ENCODE measurements at places on chromosomes 12 and 14.

GRCh38 chr14:73877790-73878189, 8.9 kb upstream of the ZNF410 start:
- DNase-seq: no peak

- DNase-seq: no peak
Observed at GRCh38 chr12:2290091-2290490, 237.3 kb downstream of the CACNA1C start.

DNA sequence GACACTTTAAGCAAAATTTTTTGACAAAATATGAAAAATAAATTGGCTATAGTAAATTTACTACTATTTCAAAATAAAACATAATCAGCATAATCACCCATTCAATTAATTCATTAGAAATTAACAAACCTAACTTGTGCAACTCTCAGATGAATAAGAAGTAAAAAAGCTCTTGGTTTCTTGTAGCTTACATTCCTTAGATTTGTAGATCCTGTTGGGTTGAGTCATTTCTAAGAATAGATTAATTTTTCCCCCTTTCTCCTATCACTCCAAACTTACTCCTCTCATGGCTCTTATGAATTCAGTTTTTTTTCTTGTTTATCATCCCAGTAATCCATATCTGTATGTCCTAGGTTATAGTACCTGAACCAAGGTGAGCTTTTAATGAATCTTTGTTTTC, 230.9 kb upstream of the LRIG3 start:
- DNase-seq: no peak

GRCh38 chr12:123532019-123532418, 1.5 kb downstream of the RILPL1 start:
- DNase-seq: peak; percentile 32

- no peak for DNase-seq
Observed at GRCh38 chr14:31075144-31075543, 49.0 kb upstream of the STRN3 start.

DNA sequence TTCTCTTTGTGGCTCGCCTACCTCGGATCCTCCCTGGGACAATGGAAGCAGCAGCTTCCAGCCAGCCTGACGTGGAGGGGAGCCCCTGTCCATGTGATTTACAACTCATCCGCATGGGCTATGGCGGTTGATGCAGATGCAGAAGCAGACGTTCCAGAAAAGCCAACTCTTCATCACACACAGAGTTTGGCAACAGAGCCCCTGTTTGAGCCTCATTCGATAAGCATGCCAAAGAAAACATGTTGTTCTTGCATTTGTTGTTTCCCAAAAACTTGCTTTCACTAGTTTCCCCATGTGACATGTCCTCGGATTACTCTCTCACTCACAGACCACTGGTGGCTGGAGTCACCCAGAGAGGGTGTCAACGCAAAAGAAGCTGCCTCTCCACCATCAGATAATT, 16.4 kb upstream of the TC2N start:
- DNase-seq: no peak

GRCh38 chr12:110117956-110118685, 6.0 kb upstream of the IFT81 start:
- no peak for DNase-seq
